ENCODE measurements at places on chromosomes 11 and 22.

DNA sequence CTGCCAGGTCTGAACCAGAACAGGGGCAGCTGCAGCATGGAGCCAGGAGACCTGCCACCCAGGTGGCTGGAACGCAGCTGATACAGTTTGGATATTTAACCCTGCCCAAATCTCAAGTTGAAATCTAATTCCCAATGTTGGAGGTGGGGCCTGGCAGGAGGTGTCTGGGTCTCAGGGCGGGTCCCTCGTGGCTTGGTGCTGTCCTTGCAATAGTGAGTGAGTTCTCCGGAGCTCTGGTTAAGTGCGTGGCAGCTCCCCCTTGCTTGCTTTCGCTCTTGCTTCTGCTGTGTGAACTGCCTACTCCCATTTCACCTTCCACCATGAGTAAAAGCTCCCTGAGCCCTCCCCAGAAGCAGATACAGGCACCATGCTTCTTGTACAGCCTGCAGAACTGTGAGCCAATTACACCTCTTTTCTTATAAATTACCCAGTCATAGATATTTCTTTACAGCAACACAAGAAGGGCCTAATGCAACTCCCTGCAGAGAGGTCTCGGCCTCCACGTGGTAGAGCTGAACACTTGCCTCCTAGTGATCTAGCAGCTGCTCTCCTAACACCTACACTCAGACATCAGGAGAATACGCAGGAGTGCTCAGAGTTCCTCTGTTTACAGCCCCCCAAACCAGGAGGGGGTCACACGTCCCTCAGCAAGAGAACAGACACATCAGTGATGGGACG lies 203.7 kb downstream of the CTTN start:
- DNase-seq, result no peak

DNA sequence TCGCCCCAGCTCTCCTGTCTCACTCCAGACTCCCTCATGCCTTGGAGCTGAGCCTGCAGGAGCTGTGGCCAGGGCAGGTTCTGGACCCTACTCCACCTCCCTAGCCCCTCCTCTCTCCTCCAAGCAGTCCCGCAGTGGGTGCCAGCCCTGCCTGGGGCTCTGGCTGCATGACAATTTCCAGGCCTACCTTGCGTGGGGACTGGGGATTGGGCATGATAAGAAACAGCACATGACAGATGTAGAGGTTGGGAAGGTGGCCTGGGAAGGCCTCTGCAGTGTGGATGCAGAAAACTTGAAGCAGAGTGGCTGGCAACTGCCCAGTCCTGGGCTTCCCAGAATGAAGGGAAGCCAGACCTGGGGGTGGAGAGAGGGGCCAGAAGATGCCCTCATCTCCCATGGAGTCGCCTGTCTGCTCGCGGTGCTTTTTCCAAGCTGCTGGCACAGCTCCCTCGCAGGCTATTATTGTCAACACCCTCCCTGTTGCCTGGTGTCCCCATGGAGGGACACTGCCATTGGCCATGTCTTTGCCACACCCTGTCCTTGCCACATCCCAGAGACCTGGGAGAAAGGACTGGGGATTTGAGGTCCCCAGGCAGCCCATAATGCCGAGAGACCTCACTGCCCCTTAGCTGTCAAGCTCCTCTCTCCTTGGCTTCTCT lies 48.9 kb upstream of the CDON start:
- peak; percentile 15 for DNase-seq

DNA sequence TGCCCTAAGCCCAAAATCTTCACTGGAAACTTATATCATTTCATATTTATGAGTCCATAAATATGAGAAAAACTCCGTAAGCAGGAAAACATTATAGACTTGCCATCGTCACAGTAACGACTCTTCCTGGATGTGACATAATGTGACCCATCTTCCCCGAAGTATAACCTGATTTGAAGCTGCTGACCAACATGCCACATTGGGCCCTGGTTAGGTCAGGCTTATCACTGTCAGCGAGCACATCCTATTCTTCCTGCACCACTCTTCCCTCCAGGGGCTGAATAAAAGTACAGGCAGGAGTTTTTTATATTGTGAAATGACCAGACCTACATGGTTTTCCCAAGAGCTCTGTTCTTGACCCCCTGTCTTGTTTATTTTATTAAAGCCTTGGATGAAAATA lies 12.1 kb upstream of the BLID start:
- DNase-seq, result no peak

DNA sequence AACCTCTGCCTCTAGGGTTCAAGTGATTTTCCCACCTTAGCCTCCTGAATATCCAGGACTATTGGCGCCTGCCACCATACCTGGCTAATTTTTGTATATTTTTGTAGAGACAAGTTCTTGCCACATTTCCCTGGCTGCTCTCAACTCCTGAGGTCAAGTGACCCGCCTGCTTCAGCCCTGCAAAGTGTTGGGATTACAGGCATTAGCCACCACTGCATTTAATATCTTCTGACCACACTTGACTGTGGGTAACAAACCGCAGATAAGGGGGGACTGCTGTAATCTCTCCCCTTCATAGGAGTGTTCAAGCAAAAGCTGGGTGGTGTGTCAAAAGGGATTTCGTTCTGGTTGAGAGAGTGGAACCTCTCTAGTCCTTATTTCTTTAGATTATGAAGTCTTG lies 53.4 kb downstream of the GRAMD1B start:
- DNase-seq, result no peak

- no peak for DNase-seq
Observed at GRCh38 chr11:2380807-2381350, 3.8 kb downstream of the CD81 start.

GRCh38 chr11:128520206-128520887 lies 67.0 kb downstream of the ETS1 start:
- DNase-seq, result no peak

GRCh38 chr11:82930229-82930628 lies 28.7 kb downstream of the DDIAS start:
- no peak for DNase-seq

DNA sequence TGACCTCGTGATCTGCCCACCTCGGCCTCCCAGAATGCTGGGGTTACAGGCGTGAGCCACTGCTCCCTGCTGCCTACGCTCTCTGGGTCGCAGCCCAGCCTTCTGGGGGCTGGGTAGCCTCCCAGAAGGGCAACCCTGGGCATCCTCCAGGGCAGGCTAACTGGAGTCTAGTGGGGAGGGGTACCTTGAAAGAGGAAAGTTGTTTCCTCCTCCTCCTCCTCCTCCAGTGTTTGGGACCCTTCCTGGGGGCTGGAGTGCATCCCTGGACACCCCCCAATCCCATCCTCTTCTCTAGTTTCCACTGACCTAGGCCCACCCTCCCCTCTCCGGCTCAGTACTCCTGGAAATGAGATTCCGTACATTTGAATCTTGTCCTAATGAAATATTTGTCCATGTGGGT lies 1.3 kb downstream of the PNPLA3 start:
- peak; percentile 40 for DNase-seq

DNA sequence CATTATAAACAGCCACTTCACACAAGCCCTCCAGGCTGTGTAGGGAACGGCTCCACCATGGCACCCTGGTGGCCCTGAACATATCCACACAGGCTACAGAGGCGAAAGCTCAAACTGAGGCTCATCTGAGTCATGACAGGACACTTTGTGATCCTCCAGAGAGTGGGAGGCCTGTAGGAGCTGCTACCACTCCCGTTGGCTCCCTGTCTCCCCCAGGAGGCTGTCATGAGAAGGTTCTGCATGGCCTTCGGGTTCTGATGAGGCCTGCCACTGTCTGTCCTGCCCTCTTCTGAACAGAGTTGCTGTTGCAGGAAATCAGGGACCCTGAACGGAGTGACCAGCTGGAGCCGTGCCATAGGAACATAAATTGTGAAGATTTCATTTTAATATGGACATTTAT lies 23.8 kb upstream of the ALDH3B2 start:
- DNase-seq, result no peak

DNA sequence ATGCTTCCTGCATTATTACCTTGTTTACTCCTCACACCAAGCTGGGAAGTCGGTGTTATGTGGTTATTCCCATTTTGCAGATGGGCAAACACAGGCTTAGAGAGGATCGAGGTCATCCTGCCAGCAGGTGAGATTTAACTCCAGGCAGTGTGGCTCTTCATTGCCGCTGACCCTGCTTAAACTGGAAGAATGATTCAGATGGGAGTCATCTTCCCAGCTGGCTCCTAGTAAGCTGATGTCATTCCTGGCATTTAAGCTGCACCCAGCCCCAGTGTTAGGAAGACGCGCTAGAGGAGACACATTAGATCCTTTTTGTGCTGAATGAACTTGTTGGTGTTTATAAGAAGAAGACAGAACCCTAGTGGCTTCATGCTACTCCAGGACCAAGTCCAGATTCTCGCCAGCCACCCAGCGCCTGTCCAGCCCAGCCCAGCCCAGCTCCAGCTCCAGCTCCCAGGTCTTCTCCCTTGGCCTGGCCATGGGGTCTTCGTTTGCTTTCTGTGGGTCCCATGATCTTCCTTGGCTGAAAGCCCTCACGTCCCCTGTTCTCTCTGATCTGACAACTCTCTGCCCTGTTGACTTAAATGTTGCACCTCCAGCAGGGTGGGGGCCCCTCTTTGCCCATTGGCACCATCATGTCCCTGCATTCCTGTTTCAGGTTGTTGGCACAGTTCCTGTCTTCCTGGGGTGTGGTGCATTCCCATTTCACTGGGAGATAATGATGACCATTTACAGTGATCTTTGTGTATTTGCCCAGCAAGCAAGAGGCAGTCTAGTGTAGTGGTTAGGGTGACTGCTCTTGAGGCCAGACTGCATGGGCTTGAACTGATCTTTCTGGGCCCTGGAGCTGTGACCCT lies 13.6 kb downstream of the PARVB start:
- no peak for DNase-seq

GRCh38 chr22:41003066-41003465 lies 51.9 kb downstream of the RBX1 start:
- no peak for DNase-seq

DNA sequence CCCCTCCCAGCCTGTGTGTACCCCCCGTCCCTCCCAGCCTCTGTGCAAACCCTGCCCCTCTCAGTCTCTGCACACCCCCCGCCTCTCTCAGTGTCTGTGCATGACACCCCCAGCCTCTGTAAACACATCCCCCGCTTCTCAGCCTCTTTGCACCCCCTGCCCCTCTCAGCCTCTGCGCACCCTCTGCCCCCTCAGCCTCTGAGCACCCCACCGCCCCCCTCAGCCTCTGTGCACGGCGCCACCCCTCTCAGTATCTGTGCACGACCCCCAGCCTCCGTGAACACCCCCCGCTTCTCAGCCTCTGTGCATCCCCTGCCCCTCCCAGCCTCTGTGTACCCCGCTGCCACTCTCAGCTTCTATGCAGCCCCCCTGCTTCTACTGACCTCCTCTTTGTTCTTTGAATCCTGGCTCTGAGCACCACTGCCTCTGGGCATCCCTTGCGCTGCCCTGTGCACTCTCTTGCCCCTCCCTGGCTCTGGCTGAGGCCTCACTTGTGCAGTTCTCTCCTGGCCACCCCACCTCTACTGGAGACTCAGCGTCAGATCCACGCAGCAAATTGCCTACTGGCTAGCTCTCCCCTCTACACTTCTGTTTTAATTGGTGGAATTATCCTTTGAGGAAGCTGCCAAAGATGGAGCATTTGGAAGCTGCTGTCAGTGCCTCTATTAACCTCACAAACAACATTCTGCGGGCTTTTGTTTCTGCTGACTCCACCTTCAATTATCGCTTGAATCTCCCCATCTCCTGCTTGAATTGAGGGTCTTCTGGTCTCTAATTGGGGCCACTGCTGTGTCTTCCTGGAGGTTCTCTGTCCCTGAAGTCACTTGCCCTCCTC lies 838.6 kb downstream of the TBC1D22A start:
- DNase-seq, result no peak

DNA sequence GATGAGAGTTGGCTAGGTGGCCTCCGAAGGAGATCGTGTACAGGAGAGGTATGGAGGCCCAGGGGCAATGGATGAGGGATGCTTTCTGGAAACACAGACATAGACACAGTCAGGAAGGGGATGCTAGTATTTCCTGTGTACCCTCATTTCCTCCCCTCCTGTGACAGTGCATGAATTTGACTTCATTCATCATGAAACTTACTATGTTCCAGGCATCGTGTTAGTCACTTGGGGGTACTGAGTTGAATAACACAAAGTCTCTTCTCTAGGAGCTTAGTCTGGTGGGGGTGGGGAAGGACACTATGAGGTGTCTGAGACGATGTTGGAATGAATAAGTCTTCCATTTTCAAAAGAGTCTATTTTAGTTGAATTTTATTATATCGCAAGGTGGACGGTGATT lies 32.6 kb downstream of the LDLRAD3 start:
- DNase-seq, result no peak
